BJ (cell line): ENCODE measurements at places on chromosomes 3 and 15. TPM values are rescaled to one million over a fixed set of nuclear protein-coding genes. Genes with fewer than 3 reads are reported as not detected.
A peak's percentile ranks its signal among the peaks of the same experiment; 100 is the strongest.

DNA sequence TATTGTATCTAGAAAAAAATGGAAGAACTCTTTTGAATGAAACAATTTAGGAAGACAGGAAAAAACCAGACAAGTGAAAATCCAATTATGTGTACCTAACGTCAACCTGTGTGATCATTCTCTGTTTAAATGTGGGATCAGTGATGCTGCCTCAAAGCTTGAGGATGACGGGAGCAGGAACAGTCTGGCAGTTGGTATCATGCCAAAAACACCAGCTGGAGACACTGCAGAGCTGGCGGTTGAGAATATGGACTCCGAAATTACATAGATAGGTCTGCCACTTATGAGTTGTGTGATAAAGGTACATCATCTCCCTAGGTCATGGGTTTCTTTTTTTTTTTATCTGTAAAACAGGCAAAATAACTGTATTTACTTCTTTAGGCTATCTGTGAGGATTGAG lies 480.5 kb downstream of the CNTN4 start:
- no peak for DNase-seq

DNA sequence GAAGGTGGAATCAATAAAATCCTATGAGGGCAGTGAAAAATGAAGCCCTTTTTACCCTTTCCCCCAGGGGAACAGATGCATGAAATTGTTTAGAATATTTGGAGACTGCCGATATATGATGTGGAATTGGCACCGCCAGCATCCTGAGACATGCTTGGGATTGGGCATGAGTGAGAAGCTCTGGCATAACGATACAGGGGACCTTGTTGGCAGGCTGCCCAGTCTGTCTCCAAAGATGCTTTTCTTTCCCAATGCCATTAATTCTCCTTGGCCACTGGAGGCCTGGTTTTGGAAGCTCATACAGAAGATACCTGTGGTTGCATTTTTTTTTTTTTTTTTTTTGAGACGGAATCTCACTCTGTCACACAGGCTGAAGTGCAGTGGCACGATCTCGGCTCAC lies 800.6 kb upstream of the LMCD1 start:
- no peak for DNase-seq

GRCh38 chr3:194582196-194582905 lies 50.9 kb downstream of the TMEM44 start:
- no peak for DNase-seq

DNA sequence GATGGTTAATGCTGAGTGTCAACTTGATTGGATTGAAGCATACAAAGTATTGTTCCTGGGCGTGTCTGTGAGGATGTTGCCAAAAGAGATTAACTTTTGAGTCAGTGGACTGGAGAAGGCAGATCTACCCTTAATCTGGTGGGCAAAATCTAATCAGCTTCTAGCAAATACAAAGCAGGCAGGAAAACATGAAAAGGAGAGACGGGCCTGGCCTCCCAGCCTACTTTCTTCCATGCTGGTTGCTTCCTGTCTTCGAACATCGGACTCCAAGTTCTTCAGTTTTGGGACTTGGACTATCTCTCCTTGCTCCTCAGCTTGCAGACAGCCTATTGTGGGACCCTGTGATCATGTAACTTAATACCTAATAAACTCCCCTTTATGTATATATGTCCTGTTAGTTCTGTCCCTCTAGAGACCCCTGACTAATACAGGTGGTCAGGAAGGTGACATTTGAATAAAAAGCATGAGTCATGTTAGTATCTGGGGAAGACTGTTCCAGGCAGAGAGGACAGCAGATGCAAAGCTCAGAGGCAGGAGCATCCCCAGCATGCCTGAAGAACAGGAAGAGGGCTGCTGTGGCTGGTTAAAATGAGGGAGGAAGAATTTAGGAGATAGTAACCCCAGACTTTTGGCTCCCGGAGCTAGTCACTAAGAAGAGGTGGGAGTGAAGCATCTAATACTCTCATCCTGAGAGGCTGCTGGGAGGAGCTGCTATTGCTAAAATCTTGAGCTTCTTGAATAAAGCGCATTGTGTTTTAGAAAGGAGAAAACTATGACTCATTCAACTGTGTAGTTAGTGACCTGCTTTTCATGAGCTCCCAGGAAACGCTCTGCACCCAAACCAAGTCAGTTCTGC lies 207.4 kb upstream of the HES1 start:
- DNase-seq: no peak

DNA sequence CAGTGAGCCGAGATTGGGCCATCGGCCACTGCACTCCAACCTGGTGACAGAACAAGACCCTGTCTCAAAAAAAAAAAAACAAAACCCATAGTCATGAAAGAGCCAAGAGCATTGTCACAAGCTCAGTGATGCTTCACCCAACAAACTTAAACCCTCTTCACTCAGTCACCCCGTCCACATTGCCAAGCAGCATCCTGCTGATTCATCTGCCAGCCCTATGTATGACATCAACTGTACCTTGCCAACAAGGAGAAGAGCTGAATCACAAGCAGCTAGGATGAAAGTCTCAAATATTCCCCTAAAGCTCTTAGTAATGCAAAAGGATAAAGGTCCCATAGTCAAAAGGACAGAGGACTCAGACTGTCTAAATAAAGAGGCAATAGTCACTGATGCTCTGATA lies 90.0 kb downstream of the ANO10 start:
- peak; percentile 4 for DNase-seq

GRCh38 chr3:31412832-31413231 lies 119.9 kb upstream of the STT3B start:
- DNase-seq: no peak

The SLCO2A1 gene
- 2.6 and 5.4 TPM in 2 replicates for polyA plus RNA-seq
